ENCODE measurements at places on chromosomes 3 and 15.

GRCh38 chr3:166013073-166013679 lies 176.0 kb upstream of the BCHE start:
- no peak for DNase-seq

DNA sequence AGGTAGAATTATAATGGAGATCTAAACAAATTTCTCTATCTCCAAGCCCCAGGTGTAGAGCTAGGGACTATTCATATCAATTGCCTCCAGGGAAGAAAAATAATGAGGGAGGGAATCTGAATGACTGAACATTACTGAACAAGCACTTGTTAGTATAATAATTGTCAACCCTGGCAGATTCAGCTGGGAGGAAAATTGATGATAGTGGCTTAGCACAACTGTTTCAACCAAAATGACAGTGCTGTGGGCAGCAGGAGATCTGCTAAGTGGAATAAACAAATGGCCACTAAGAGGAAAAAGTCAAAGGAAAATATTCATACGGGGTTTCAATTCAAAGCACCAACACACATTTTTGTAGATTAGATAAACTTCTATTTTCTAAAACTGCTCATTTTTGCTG lies 294.9 kb upstream of the ZNF385D start:
- DNase-seq, result no peak

DNA sequence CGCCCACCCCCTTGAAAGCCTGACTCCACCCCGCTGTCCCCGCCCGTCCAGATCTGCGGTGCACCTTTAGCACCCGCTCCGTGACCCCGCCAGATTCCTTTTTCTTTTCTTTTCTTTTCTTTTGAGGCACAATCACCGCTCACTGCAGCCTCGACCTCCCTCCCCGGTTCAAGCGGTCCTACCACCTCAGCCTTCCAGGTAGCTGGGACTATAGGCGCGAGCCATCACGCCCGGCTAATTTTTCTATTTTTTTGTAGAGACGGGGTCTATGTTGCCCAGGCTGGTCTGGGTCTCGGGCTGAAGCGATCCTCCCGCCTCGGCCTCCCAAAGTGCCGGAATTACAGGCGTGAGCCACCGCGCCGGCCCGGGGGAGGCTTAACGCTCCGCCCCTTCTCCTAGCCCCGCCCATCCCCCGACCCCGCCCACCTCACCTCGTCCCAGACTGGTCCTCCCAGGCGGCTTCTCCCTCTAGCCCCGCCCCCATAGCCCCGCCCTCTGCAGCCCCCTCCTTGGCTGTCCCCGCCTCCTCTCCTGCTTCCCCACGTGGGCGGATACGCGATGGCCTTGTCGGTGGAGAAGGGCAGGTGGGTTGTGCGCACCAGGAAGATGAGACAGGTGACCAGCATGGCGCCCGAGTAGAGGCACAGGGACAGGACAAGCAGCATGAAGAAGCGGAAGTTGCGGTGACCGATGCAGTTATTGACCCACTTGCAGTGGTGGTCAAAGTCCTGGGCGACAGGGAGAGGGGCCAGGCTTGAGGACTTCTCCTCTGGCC lies 3.2 kb downstream of the ZDHHC19 start:
- peak; percentile 60 for DNase-seq

GRCh38 chr15:33150971-33151370 lies 43.5 kb downstream of the FMN1 start:
- DNase-seq, result no peak

DNA sequence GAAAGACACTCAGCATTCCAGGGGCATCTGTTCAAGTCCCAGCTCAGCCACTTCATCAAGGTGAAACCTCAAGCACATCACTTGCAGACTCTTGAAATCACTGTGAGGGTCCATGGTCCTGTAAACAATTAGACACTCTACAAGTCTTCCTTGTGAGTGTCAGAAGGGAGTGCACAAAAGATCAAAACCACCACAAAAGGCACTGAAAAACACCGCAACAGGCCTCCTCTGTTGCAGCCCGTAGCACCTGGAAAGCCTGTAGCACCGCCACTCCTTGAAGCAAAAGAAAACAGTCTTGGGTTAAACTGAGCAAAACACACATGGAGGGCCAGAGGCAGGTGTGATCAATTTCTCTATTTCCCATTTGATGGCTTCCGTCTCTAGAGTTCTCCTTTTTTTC lies 63.8 kb upstream of the SNRK start:
- no peak for DNase-seq

DNA sequence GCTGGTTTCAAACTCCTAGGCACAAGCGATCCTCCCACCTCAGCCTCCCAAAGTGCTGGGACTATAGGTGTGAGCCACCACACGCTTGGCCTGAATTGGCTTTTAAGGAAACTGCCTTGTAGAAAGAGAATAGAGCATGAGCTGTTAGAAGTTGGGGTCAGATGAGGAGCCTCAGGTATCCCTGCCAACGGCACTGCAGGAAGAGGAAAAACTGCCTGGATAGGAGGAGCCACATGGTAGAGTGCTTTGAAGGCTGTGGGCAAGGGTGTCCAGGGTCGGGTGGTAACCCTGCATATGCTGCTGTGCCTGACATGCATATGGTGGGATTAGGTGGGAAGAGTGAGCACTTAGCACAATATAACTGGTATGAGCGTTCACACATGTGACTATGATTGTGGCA lies 55.0 kb downstream of the BSN start:
- no peak for DNase-seq

- DNase-seq, result no peak
These were observed 43.8 kb upstream of the TRA2B start for GRCh38 chr3:185981621-185982020.

DNA sequence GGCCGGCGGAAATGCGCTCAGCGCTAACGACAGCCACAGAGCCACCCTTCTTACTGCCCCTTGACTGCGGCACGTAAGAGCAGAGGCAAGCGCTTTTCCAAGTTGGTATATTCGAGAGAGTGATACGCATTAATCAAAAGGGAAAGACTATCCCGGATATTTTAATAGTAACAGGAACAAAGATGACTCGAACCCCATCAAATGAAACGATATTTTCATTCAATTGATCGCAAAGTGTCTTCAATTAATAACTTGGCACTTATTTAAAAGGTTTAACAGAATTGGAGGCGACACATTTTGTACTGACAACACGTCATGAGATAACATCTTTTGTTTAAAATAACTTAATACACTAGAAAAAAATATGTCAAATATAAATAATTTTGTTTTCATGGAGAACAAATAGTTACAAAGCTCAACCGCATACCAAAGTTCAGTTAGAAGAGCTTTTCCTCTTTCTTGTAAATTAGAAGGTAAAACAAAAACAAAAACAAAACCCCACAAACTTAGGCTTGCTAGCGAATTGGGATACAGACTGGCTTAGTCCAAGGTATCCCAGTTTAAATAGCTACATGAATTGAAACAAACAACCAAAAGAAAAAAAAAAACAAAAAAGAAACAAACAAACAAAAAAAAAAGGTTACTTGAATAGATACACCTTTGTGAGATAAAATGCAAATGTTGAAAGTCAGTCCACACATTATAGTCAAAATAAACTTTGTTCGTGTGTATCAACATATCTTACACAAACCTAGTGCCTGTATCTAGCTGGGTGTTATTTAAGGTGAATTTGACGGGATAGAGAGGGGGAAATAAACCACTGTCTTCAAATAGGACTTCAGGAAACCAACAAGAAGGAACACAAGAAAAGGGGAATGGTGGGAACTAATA lies 10.2 kb downstream of the SHOX2 start:
- no peak for DNase-seq

- DNase-seq, result no peak
These were observed 288.9 kb downstream of the FAM43A start for GRCh38 chr3:194974468-194975135.

GRCh38 chr3:52649461-52650210 lies 36.1 kb downstream of the PBRM1 start:
- DNase-seq, result no peak

GRCh38 chr3:107408513-107408912 lies 31.3 kb downstream of the CCDC54 start:
- no peak for DNase-seq

GRCh38 chr3:15451216-15452113 lies 24.1 kb downstream of the EAF1 start:
- no peak for DNase-seq

DNA sequence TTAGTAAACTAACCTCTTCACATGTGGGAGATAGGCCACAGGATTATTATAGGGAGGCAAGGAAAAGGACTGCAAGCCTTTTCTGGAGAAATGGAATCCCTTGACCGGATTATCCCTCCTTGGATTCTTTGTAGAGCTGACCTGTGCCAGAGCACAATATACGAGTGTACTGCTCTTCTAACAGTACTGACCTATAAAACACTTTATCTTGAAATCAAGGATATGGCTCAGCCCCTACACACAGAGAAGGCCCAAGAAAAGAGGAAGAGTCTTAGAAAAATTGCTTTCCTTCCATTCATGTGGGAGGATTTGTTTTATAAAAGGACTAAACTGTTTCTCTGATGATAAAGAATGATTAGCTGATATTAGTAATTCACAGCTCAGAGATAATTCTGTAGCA lies 42.2 kb downstream of the DMXL2 start:
- no peak for DNase-seq

DNA sequence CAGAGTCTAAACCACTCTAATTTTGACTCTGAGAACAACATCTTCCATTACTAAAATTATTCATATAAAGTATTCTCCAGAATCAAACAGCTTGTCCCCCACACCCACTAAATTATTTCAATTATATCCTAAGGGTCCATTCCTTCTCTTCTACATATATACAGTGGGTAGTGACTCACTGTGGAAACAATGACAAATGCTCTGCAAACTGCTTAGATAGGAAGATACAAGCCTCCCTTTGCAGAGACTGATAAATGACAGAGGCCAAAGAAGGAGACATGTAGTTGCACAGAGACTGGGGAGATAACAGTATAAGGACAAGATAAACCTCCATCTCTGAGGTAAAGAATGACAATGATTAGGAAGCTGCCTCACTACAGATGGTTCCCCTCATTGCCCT lies 1087.4 kb downstream of the AGBL1 start:
- DNase-seq, result no peak

- DNase-seq, result no peak
These were observed 19.5 kb downstream of the BCL6 start for GRCh38 chr3:187725653-187726370.

- DNase-seq, result no peak
These were observed 163.6 kb upstream of the PRICKLE2 start for GRCh38 chr3:64388886-64389285.

DNA sequence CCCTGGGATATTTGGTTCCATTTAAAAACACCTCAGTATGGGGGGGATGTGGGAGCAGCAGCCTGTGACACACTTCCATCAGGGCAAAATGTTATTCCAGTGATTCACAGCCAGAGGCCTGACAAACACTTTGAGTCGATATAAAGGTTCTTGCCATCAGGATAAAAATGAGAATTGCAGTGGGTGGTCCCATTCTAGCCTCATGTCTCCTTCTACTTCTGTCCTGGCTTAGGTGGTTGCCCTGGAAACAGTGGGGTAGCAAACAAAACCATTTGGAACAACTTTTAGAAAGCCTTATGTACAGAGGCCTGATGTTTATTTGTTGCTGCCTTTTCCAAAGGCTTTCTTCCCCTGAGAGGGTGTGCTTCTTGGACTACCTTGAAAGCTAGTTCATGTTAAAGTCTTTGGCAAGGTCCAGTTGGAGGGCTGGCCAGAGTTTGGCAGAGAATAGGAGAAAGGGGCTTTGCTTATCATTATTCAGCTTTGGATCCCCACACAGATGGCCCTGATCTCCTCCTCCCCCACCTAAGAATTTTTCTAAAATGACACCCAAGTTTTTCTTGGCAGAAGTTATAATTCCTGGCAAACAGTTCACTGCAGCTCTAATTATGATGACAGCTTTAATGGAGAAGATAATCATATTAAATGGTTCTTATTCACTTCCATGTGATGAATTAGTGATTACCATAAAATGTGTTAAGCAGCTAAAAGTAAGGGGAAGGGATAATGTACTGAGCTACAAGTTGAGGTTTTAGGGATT lies 84.2 kb upstream of the ZNF280D start:
- no peak for DNase-seq

DNA sequence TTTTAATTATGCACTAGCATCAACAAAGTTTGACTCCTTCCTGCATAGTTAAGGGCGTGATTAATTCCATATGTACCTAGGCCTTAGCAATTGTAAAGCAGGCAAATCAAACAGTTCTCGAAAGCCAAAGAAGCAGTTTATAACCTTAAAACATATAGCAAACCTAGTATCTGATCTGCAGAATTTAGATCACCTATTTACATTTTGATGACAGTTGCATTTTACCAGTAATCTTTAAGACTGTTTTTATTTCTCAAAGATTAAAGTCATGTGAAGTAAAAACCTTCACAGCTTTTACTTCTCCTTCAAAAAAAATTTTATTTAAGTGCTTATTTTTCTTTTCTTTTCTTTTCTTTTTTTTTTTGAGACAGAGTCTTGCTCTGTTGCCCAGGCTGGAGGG lies 20.9 kb upstream of the UBP1 start:
- DNase-seq, result no peak

GRCh38 chr15:39406485-39406884 lies 174.4 kb upstream of the THBS1 start:
- DNase-seq, result no peak

- no peak for DNase-seq
These were observed 281.4 kb downstream of the ADAMTS17 start for GRCh38 chr15:100060276-100060926.
